CD4-positive, alpha-beta memory T cell (primary cell): ENCODE measurements at places on chromosomes 1 and 21. TPM values are rescaled to one million over a fixed set of nuclear protein-coding genes. Genes with fewer than 3 reads are reported as not detected.

DNA sequence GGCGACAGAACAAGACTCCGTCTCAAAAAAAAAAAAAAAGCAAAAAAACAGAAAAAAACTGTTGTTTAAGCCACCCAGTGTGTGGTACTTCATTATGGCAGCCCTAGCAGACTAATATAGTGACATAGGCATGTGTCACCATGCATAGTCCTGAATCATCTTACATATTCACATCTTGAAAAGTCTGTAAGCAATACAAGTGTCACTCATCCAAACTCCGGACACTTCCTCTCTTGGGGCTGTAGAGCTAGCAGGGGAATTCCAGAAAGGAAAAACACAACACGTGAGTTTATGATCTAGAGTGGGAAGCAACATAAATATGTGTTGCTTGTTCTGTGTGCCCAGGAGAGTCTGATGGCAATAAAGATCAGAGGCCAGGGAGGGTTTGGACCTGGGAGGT, 81.6 kb upstream of the KCNE2 start:
- H3K27me3 ChIP-seq = no peaks in the 10 kb centered on the region
- H3K27ac ChIP-seq = no peak overlapping the region
- no peak overlapping the region for H3K4me3 ChIP-seq
- no peaks in the 10 kb centered on the region for H3K36me3 ChIP-seq
- H3K4me1 ChIP-seq = no peaks in the 10 kb centered on the region

GRCh38 chr1:33532936-33533335, 60.5 kb downstream of the ZSCAN20 start:
- no peak overlapping the region for H3K27ac ChIP-seq
- no peak for DNase-seq
- no peak overlapping the region for H3K4me3 ChIP-seq
- no peaks in the 10 kb centered on the region for H3K36me3 ChIP-seq
- no peaks in the 10 kb centered on the region for H3K27me3 ChIP-seq
- no peaks in the 10 kb centered on the region for H3K4me1 ChIP-seq

DNA sequence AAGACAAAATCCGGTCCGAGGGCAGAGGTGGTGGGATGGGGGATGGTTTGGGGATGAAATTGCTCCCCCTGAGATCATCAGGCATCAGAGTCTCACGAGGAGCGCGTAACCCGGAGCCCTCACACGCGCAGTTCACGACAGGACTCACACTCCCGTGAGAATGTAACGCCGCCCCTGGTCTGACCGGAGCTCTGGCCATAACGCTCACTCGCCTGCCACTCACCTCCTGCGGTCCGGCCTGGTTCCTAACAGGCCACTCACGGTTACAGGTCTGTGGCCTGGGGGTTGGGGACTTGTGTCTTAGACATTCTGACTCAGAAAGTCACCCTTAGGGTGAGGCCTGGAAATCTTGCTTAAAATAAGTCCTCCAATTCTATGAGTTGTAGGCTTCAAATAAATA, 19.8 kb downstream of the MAP1LC3C start:
- H3K27ac ChIP-seq = no peak overlapping the region
- H3K36me3 ChIP-seq = no peaks in the 10 kb centered on the region
- no peaks in the 10 kb centered on the region for H3K27me3 ChIP-seq
- H3K4me1 ChIP-seq = no peaks in the 10 kb centered on the region

GRCh38 chr1:47703156-47703825, 265.4 kb downstream of the FOXD2 start:
- no peaks in the 10 kb centered on the region for H3K36me3 ChIP-seq
- DNase-seq = no peak
- no peak overlapping the region for H3K4me3 ChIP-seq

DNA sequence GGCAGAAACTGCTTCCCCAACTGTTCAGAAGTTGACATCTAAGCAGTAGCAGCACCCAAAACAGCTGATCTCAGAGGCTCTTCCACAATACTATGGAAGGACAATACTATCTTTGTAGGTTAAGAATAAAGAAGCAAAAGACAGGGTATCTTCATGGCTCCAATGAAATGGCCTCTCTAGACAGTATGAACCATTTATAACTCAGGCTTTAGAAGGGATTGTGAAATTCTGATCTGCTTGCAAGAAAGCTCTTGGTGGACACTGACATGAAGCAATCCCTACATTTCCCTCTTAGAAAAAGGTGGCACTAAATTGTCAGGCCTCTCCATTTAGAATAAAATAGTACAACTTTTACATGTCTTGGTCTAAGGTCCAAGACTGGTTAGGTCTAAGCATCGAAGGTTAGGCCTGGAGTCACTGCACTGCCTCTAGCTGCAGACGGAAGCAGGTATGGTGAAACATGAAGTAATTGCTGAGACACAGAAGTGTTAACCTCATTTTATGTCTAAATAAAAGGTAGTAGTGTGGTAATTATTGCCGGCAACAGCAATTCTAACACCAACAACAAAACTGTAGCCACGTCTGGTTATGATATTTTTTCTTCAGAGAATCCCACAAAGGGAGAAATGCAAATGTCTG, 50.6 kb upstream of the HP1BP3 start:
- no peaks in the 10 kb centered on the region for H3K36me3 ChIP-seq
- no peak for DNase-seq
- no peaks in the 10 kb centered on the region for H3K4me1 ChIP-seq
- H3K27ac ChIP-seq = no peak overlapping the region

CSF3R gene
- total RNA-seq = 0.61 TPM

KRTAP19-3 gene
- total RNA-seq = not detected

CRNN gene
- total RNA-seq = not detected

S100A6 gene
- 342 TPM for total RNA-seq

EFNA3 gene
- 2.0 TPM for total RNA-seq
